Suppressor macrophage treated with lipopolysaccharide for 1 hour (primary cell): ENCODE measurements at places on chromosomes 7 and 10.

GRCh38 chr10:110860576-110861241, 11.0 kb upstream of the PDCD4 start:
- no peak for DNase-seq

GRCh38 chr10:48976196-48976595, 36.6 kb upstream of the LRRC18 start:
- DNase-seq: peak; percentile 56

- no peak for DNase-seq
Observed at GRCh38 chr10:76285515-76285914, 854.1 kb downstream of the LRMDA start.

DNA sequence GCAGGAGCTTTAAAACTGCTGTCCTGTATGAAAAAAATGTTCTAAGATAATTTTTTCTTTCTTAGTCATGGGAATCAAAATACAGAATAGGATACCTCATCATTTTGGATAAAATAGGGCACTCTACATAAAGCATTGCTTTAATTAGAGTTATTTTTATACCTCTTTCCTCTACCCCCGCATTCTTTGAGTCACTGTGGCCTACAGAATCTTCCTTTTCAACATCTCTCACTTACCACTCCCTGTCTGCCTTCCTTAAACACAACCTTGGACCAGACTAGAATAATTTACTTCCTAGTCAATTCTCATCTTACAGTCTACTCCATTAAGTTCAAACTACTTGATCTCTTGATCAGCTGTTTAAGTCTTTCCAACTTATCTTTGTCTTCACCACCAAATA, 462.3 kb downstream of the PHTF2 start:
- DNase-seq: no peak

GRCh38 chr10:126090911-126091728, 194.8 kb downstream of the FANK1 start:
- peak; percentile 59 for DNase-seq

GRCh38 chr7:20019757-20020432, 197.3 kb downstream of the MACC1 start:
- no peak for DNase-seq

DNA sequence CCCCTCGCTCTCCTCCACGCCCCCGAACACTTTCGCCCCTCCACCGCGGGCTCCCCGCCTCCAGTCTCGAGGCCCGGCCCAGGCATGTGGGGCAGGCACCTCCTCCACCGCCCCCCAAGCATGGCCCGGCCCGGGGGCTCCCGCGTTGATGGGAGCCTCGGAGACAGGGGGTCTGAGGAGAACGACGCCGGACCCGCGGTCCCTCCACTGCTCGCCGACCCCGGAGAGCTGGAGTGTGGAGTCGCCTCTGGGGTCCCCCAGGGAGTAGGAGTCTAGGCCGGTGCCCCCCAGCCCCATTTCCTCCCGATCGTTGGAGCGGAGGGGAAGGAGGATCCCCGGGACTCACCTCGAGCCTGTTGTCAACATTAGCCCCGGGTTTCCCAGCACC, 206 bp downstream of the UPF2 start:
- no peak for DNase-seq

DNA sequence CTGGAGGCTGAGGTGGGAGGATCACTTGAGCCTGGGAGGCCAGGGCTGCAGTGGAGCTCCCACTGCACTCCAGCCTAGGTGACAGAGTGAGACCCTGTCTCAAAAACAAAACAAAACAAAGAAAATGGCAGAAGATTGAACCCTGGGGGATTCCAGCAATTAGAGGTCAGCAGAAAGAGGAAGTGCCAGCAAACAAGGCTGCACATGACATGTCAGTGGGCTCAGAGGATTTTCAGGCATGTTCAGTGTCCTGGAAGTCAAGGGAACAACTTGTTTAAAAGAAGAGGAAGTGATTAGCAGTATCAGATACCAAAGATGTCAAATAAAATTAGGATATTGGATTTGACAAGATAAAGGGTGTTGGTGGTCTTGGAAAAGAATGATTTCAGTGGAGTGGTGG, 32.3 kb downstream of the RAB18 start:
- peak; percentile 59 for DNase-seq

DNA sequence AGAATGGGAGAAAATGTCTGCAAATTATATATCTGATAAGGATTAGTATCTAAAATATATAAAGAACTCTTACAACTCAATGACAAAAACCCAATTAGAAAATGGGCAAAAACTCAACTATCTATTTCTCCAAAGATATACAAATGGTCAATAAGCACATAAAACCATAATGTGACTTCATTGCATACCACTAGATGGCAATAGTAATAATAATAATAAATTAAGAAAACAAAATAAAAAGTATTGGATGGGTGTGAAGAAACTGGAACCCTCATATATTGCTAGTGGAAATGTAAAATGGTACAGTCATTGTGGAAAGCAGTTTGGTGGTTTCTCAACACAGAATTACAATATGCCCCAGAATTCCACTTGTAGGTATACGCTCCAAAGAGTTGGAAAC, 98.8 kb downstream of the VIPR2 start:
- DNase-seq: no peak

GRCh38 chr10:58952162-58952601, 224.3 kb upstream of the PHYHIPL start:
- DNase-seq: no peak

GRCh38 chr10:126397640-126398382, 9.5 kb upstream of the ADAM12 start:
- DNase-seq: no peak

DNA sequence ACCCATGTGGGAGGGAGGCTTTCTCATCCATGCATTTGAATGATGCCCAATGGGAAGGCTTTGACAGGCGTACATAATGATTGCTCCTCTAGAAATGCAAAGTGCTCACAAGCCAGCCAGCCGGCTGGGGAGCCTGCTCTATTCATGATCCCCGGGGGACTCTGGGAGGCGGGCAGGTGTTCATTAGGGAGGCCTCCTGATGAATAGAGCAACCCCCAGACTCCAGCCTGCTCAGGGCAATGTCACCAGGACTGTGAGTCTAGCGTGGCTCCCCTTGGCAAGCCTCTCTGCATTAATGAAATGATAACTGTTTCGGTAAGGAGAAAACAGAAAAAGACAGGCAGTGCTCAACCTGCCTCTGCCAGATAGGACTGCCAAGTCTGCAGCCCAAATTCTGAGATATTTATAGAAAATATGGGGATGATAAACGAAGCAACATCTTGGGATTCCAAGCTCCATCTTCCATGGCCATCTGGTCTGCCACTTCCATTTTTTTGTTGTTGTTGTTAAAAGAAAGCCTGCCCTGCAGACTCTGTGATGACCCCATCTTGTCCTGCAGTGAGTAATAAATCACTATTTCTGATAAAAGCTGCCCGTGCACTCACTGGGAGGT, 236.4 kb downstream of the PRPF18 start:
- DNase-seq: no peak

DNA sequence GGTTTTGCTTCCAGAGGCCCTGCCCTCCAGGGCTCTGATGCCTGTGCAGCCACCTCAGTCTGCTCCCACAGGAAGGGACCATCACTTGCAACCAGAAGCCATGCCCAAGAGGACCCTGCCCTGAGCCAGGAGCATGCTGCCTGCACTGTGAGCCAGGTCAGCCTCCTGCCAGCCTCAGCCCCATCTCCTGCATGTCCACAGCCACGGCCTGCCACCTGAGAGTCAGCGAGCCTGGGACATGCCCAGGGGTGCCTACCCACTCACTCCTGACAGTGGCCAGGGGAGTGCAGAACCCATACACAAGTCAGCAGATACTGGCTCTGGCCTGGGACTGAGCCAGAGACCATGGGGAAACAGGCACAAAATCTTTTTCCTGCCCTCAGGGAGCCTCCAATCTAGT, 6.6 kb upstream of the KCP start:
- DNase-seq: no peak

- DNase-seq: no peak
Observed at GRCh38 chr7:101557978-101558741, 70.9 kb downstream of the MYL10 start.

DNA sequence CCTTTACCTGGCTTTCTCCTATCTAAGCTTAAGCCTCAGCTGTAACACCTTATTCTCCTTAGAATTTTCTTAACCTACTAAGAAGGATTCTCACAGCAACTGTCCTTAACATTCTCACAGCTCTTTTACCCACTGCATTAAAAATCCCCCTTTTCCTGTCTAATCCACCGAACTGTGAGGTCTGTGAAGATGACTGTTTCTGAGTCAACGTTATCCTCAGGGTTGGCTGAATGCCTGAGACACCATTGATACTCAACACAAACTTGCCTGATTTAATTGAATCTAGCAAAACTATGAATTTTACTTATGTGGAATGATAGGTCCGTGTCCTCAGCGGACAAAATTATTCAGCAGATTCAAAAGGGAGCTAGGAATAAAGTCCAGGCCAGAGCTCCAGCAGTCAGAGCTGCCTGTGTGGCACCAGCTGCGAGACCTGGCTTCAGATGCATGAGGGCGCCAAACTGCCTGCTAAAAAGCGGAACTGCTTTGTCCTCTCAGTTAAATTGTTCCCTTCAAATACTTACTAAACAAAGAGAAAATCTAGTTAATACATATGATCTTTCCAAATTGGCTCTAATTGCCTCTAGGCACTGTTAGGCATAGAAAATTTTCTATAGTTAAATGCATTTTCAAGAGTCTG, 33.4 kb upstream of the VWDE start:
- DNase-seq: no peak

DNA sequence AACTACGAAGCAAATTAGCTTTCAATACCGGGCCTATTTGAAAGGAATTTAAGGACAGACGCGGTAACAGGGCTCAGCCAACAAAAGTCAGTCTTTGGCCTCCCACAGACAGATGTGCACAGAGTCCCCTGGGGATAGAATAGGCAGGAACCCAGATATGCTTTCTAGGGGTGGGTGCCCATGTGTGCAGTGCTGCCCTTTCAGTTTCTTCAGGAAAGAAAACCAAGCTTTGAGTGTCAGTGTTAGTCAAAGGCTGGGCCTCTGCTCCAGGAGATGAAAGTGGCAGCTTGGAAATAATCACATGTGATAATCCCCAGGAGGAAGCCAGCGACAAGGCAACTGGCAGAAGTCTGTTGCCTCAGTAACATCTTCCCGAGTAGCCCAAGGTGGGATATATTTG, 43.8 kb upstream of the CSTF2T start:
- DNase-seq: no peak

DNA sequence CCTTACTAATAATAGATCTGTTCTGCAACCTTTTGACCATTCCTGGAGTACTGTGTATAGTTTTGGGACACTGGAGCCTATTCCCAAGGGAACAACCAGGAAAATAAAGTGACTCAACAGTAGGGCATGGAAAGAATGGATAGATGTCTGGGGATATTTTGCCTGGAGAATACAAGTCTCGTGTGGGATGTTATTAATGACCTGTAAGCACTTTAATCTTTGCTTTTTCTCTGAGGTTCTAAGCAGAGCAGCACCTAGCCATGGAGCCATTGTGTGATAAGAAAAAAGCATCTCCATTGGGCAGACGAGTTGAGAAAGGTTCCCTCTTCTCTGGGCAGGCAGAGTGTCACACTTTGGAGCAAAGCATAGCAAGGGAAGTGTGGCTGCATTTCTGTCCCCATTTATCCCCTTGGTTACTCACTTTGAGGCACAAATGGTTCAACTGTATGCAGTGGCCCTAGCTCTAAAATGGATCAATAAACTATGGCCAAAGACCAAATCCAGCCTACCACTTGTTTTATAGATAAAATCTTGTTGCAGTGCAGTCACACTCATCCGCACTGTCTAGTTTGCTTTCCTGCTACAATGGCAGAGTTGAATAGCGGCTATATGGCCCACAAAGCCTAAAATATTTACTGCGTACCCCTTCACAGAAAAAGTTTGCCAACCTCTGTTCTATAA, 21.0 kb upstream of the CCDC71L start:
- no peak for DNase-seq

DNA sequence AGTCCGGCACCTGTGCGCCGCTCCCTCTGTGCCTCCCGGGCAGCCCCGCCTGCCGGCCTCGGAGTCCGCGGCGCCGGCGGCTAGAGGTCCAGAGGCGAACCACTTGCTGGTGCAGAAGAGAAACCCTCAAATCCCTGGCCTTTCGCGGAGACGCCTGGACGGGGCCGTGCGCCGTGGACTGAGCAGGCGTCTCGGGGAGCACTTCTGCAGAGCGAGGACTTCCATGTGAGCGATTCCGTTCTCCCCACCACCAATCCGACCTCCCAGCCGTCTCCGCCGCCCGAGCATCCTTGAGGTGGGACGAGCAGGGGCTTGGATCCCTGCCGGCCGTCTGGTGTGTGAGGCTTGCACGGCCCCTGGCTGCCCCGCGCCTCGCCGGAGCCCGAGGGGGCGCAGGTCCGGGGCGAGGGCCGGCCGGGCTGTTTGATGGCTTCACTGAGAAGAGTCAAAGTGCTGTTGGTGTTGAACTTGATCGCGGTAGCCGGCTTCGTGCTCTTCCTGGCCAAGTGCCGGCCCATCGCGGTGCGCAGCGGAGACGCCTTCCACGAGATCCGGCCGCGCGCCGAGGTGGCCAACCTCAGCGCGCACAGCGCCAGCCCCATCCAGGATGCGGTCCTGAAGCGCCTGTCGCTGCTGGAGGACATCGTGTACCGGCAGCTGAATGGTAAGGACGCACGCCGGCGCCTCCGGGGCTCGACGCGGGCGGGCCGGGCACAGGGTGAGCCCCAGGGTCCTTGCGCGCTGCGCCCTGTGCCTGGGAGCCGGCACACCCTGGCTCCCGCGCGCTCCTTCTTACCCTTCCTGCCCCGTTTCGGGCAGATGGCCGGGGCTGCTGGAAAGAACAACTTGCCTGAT, 660 bp downstream of the GALNT17 start:
- no peak for DNase-seq

- peak; percentile 74 for DNase-seq
Observed at GRCh38 chr7:108136191-108136688, 6.1 kb upstream of the LAMB4 start.
